ENCODE measurements at places on chromosomes 3 and 15.

GRCh38 chr3:135874035-135874434 is 91.5 kb upstream of the PPP2R3A start:
- DNase-seq: no peak

DNA sequence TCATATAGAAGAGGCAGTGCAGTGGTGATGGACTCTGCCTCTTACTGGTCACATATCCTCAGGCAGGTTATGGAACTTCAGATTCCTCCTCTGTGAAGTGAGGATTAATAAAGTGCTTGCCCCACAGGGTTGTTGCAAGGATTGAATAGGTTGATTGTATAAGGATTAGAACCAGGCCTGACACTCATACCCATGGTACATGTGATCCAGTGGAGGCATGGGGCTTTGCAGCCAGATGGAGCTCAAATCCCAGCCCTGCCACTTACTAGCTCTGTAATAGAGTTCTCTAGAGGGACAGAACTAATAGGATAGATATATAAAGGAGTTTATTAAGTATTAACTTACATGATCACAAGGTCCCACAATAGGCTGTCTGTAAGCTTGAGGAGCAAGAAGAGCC is 184.6 kb upstream of the EIF1B start:
- no peak for DNase-seq

DNA sequence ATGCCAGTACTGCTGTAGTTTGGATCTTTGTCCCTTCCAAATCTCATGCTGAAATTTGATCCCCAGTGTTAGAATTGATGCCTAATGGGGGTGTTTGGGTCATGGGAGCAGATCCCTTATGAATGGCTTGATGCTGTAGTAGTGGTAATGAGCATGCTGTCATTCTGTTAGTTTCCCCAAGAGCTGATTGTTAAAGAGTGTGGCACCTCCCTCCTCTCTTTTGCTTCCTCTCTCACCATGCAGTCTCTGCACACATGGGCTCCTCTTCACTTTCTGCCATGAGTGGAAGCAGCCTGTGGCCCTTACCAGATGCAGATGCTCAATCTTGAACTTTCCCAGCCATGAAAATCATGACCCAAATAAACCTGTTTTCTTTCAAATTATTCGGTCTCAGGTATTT is 141.3 kb upstream of the DPPA4 start:
- DNase-seq: no peak

DNA sequence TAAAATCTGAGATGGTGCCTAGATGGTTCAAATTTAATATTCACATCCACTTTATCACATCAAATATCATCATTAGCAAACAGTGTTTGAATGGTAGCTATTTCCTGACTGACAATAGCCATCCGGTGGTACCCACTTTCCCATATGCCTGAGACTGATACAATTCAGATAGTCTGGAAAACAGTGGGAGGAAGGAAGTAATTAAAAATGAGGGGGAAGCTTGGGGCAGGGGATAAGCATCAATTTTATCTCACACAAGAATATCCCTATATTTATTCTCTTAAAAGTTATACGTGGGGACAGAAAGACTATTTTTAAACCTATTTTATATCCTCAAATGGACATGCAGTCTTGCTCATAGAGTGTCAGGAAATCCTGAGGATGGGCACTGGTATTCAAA is 122.5 kb upstream of the GAP43 start:
- DNase-seq: no peak

GRCh38 chr15:67880651-67881182 is 40.9 kb upstream of the RNU6-1 start:
- DNase-seq: no peak

- DNase-seq: no peak
These were observed 18.0 kb upstream of the NEO1 start for GRCh38 chr15:73034221-73034620.

DNA sequence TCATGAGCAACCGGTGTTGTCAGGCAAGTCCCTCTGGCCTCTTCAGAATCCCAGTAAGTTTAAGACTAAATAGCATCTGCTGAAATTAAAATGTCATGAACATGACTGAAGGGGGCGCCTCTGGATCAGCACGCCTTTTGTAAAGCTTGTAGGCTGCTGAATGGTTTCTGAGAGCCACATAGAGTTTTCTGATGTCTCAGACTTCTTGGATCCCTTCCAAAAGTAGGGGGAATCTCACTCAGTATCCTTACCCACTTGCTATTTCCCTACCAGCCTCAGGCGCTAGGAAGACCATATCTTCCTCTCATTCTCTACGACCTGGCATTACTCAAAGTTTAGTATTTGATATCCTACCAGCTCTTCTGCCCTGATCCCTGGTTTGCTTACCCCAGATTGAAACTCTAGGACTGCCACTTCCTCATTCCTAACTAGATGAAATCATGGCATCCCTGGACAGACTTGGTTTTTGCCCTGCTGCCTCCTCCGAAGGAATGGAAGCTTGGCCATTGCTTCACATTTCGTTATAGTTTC is 62.7 kb upstream of the CD47 start:
- DNase-seq: no peak

Data from NCI-H187 treated with DMSO at 0.1 percent for 48 hours (cell line).